ENCODE measurements at places on chromosomes 6 and 20.

DNA sequence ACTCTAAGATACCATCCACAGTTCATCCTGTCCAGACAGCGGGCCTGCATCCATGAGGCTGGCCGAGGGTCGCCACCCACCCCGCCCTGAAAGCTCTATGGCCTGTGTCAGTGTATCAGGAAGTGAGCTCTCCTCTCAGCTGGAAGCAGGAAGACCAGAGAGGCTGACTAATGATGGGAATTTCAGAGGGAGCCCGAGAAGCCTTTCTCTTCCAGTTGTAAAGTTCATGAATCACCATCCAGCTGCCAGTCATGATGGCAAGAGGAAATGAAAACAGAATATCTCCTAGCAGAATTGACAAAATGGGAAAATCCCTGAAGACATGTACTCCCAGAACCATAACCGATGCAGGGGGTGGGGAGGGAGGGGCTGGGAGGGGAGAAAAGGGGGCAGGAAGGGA is 109.6 kb upstream of the RPS6KA2 start:
- no peak for DNase-seq

GRCh38 chr6:137734875-137735182 is 132.2 kb upstream of the TNFAIP3 start:
- DNase-seq = no peak

DNA sequence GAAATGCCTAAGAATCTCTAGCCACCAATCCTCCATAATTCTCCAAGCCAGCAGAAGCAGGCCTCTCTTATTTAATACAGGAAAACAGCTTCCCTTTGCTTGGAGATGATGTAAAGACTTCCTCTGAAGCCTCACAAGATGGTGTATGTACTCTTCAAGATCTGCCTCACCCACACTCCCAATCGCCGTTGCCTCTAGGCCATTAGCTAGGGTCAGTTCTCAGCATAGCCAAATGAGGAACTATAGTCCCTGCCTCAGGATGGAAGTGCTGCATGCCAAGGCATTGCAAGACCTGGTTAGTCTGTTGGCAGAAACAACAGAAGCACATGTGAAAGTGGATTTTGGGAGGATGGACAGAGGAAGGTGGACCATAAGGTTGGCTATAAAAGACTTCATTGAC is 139.1 kb downstream of the SCML4 start:
- no peak for DNase-seq

- no peak for DNase-seq
Measured at GRCh38 chr6:10951675-10952282, 64.9 kb downstream of the SYCP2L start.

GRCh38 chr20:49724408-49725223 is 10.9 kb upstream of the B4GALT5 start:
- DNase-seq = no peak

DNA sequence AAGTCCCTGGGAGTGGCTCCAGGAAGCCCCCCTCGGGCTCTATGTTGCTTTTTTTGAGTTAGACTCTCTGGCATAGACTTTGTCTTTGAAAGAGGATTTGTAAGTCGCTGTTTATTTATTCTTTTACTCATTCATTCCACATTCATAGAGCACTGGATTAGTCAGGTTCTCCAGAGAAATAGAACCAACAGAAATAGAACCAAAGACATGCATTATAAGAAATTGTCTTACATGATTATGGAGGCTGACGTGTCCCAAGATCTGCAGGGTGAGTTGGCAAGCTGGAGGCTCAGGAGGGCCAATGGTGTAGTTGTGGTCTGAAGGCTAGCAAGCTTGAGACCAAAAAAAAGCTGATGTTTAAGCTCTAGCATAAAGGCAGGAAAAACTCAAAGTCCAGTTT is 98.3 kb upstream of the CHD6 start:
- DNase-seq = no peak

DNA sequence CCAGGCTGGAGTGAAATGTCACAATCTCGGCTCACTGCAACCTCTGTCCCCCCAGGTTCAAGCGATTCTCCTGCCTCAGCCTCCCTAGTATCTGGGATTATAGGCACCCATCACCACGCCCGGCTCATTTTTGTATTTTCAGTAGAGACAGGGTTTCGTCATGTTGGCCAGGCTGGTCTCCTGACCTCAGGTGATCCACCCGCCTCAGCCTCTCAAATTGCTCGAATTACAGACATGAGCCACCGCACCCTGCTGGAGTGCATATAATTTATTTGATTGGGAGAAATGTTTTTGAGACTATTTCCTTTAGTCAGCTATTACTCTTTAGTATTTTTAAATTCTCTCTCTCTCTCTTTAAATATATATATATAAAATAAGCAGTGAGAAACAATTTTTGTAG is 29.8 kb downstream of the FAM83B start:
- no peak for DNase-seq

GRCh38 chr6:108009894-108010293 is 51.9 kb upstream of the SEC63 start:
- no peak for DNase-seq

DNA sequence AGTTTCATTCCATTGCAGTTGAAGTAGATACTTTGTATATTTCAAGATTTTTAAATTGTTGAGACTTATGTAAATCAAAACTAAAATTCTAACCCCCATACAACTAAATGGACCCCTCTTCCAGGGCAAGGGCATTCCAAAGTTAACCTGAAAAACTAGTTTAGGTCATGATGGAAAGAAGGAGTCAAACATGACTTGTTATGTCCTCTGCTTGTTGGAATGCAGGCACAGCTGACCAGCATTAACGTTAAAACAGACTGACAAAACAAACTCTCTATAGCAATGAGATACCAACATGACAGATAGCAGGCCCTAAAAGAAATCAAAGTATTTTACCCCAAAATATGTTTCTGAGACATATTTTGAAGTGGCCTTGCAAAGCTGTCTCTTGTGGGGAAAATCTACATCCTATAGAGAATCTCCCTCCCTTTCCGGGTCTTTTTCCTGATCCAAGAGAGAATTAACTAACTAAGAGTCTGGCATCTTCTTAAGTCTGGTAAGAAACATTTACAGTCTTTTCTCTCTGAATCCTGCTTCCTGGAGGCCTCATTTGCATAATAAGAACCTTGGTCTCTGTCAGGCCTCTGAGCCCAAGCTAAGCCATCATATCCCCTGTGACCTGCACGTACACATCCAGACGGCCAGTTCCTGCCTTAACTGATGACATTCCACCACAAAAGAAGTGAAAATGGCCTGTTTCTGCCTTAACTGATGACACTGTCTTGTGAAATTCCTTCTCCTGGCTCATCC is 124.3 kb upstream of the ATXN1 start:
- DNase-seq = no peak

GRCh38 chr20:25308671-25309394 is 60.9 kb downstream of the PYGB start:
- DNase-seq = no peak

DNA sequence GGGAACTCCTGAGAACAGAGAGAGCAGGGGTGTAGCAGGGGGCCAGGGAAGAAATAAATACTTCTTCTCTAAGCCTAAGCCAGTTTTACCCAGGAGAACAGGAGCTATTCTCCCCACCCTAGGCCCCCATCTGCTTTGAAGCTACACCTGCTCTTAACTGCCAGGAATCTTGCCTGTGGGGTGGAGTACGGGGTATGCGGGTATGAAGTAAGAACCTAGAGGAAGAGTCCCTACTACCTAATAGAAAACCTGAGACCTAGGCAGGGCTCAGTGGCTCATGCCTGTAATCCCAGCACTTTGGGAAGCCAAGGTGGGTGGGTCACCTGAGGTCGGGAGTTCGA is 1.5 kb downstream of the SLC29A1 start:
- DNase-seq = no peak

DNA sequence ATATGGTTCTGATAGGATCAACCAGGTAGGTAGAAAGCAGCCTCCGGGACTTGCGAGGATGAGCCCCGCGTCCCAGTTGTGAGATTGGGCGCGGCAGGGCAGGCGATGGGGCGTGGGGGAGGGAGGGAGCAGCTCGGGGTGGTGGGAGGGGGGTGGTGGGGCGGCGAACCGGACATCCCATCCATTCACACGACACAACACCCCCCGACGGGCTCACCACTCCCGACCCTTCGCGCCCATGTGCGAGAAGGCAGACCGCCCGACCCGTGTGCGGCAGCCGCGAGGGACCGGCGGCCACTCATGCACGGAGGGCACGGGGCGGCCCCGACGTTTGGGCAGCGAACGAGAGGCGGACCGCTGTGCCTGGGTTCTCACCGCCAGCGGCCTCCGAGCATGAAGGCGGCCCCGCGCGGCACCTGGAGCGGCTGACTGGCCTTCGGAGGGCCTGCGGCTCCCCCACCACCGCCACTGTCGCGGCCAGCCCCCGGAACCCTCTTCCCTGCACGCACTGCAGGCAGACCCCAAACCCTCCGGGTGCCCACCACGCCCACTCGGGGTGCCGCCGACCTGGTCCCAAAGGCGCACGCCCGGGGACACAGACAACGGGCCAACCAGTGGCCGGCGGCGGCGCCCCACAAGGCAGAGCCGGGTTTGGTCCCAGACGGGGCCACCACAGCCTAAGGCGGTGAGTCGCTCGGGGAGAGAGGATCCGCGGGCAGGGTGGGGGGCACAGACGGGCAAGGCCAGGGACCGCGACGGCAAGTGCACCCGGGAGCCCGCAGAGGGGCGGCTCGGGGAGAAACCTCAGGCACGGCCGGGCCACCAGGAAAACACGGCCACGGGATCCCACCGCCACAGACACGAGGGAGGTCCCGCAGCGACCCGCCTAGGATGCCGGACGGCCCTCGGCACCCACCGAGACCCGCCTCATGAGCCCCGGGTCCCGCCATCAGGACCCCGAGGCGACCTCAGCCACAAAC is 769.2 kb upstream of the DEFB115 start:
- DNase-seq = no peak

GRCh38 chr20:32976746-32977145 is 27.5 kb downstream of the SUN5 start:
- no peak for DNase-seq

DNA sequence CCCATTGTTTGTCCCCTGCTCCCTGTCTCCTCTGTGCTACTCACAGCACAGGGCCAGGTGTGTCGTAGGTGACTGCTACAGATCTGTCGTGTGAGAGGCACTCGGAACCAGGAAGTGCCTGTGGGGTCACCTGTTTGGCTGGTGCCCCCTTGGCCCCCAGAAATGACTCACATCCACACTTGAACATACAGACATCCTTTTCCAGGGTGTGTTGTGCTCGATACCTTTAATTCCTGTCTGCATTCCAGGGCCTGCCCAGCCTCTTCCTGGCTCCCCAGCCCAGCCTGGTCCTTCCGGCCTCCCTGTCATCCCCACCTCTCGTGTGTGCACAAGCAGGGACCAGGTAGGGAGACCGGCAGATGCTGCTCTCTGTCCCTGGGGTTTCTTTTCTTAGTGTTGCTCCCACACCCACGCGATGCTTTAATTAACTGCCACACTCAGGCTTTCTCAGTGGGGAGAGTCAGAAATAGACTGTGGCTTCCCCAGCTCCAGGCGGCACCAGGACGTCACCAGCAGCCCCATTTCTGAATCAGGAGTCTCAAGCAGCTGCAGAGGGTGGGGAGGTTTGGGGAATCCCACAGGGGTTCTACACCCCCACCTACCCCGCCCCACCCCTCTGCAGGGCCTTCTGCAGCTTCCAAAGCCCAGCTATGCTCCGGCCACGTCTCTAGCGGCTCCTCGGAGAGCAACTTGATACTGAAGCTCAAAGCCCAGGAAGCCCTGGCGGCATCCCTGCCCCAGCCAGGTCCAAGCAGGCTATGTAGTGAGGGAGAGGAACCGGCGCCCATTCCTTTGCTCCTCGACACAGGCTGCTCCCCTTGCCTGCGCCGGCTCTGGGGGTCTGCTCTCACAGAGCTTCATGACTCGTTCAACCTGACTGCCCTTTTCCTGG is 102.2 kb downstream of the SYCP2 start:
- no peak for DNase-seq

GRCh38 chr6:116405652-116406356 is 35.1 kb downstream of the DSE start:
- DNase-seq = no peak

- DNase-seq = no peak
Measured at GRCh38 chr20:5145365-5146098, 18.7 kb downstream of the CDS2 start.

DNA sequence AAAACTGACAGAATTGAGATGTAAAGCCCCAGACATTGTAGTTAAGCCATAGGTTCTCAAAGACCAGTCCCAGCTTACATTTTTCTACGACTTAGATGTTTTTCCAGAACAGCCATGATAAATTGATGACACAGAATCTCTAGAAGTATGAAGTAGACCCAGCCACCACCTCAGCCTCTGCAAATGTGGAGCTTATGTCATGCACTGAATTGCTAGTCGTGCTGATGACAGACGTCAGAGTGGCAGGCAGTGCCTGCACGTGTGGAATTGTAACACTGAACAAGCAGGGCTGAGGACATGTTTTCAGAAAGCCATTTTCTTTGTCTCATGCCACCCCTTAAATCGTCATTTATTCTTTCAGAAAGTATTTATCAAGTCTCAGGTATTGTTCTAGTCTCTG is 72.4 kb upstream of the TMEM181 start:
- DNase-seq = no peak

DNA sequence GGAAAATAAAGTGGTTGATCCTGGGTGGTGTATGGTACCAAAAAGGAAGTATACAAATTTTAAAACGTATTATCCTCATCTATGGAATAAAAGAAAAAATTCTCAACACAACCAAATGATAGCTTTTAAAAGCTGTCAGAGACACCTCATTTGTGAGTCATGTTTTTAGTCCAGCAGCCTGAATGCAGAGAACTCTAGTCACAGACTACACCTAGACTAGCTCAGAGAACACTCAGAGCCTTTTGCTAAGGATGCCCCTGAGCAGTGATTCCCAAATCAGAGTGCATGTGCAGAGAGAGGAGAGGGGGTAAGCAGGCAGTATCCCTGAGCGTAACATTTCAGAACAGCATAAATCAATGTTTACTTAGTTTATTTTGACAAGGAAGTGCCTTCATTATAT is 809.3 kb downstream of the HACE1 start:
- DNase-seq = no peak

DNA sequence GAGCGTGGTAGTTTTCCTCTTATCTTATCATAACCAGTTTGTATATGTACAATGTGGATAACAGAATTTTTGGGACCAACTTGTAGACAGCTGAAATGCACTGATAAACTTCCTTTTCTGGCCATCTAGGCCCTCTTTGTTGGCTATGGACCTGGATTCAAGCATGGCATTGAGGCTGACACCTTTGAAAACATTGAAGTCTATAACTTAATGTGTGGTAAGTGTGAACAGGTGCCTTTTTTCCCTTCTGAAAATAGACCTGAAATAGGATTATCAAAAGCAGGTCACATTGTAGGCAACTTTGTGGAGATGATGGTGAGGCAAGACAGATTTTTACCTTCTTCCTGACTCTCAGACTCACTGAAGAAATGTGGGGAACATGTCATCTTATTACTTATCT is 67.8 kb downstream of the ENPP1 start:
- no peak for DNase-seq

- no peak for DNase-seq
Measured at GRCh38 chr6:73564578-73565345, 43.9 kb upstream of the EEF1A1 start.

- no peak for DNase-seq
Measured at GRCh38 chr6:100833972-100834574, 47.1 kb downstream of the ASCC3 start.

GRCh38 chr6:84842525-84843166 is 78.2 kb upstream of the TBX18 start:
- no peak for DNase-seq

- DNase-seq = no peak
Measured at GRCh38 chr6:49856282-49856681, 10.1 kb downstream of the CRISP1 start.

All from activated CD4-positive, alpha-beta T cell treated with anti-CD3 and anti-CD28 coated beads, Interleukin-2, amount 50 U/mL, for 1 hour (primary cell).